ENCODE measurements at places on chromosomes 2 and 18. TPM values are rescaled to one million over a fixed set of nuclear protein-coding genes. Genes with fewer than 3 reads are reported as not detected.

The HTR2B gene
- polyA plus RNA-seq, result not detected

The PROM2 gene
- polyA plus RNA-seq, result not detected

The VSNL1 gene
- not detected for polyA plus RNA-seq

The KIF1A gene
- not detected for polyA plus RNA-seq

The MYL12A gene
- polyA plus RNA-seq, result 1,599 TPM

The SCG2 gene
- polyA plus RNA-seq, result not detected

The BOLL gene
- not detected for polyA plus RNA-seq

The DNAH7 gene
- polyA plus RNA-seq, result 0.11 TPM

The FOXI3 gene
- not detected for polyA plus RNA-seq

The SERPINB5 gene
- not detected for polyA plus RNA-seq

The ELOA2 gene
- not detected for polyA plus RNA-seq

The PTH2R gene
- polyA plus RNA-seq, result 0.23 TPM

The TYW5 gene
- polyA plus RNA-seq, result 3.9 TPM

The LBH gene
- polyA plus RNA-seq, result 163 TPM

The NOL4 gene
- polyA plus RNA-seq, result not detected

The CNTNAP5 gene
- polyA plus RNA-seq, result not detected

The MOCOS gene
- 0.13 TPM for polyA plus RNA-seq

The RTP5 gene
- polyA plus RNA-seq, result not detected

The MAPK4 gene
- polyA plus RNA-seq, result not detected

The CIB4 gene
- not detected for polyA plus RNA-seq
